Fibroblast of skin of back (primary cell): ENCODE measurements at places on chromosomes 1 and 21.

GRCh38 chr21:27190601-27191000 is 223.7 kb upstream of the ADAMTS5 start:
- DNase-seq, result peak; percentile 64

DNA sequence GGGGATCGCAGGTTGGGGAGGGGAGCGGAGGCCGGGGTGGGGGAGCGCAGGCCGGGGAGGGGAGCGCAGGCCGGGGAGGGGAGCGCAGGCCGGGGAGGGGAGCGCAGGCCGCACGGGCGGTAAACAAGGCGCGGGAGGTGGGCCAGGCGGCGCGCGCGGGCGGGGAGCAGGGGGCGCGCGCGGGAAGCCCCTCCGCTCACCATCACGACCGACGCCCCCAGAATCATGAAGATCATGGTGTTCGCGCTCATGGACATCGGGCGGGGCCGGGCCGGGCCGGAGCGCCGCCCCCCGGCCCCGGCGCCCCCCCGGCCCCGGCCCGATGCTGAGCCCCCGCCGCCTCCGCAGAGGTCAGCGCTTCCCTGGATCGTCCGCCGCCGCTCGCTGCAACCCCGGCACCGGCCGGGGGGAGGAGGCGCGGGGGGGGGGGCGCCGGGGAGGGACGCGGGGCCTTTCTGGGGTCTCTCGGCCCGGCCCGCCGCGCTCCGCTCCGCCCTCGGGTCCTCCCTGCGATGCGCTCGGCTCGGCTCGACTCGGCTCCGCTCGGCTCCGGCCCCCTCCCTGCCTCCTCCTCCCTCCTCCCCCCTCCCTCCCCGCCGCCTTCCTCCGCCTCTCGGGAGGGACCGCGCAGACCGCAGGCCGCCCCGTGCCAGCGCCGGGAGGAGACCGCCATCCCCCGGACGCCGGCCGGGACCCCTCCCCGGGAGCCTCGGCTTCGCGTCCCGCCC is at the start of gene TMEM240:
Gene TMEM240, minus strand, starts transcription at position 535 of the 728 bp plus-strand sequence. Its CDS starts 278 bp downstream, at position 257.
- peak; percentile 74 for DNase-seq

GRCh38 chr1:66834926-66835325 is 33.9 kb upstream of the INSL5 start:
- DNase-seq, result no peak

GRCh38 chr1:21930080-21930571 is 7.0 kb downstream of the HSPG2 start:
- DNase-seq, result no peak

- DNase-seq, result peak; percentile 32
These were observed 5.2 kb downstream of the IFI6 start for GRCh38 chr1:27666791-27667254.

DNA sequence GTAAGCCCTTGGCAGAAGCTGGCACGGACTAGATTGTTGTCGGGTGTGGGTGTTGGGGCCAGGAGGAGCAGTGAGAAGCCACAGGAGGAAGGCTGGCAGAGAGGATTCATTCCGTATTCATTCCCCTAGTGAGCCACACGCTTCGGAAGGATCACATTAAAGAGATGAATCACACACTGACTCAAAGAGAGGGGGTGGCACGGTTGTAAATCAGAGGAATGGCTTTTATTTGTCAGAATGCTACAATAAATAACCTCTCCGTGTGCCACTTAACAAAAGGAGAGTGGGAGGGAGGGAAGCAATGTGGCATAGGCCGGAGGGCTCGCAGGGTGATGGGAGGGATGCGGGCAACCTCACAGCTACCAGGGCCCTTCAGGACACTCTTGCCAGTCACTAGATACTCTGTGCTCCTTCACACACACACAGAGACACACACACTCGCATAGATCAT is 135.5 kb downstream of the HIVEP3 start:
- peak; percentile 89 for DNase-seq

DNA sequence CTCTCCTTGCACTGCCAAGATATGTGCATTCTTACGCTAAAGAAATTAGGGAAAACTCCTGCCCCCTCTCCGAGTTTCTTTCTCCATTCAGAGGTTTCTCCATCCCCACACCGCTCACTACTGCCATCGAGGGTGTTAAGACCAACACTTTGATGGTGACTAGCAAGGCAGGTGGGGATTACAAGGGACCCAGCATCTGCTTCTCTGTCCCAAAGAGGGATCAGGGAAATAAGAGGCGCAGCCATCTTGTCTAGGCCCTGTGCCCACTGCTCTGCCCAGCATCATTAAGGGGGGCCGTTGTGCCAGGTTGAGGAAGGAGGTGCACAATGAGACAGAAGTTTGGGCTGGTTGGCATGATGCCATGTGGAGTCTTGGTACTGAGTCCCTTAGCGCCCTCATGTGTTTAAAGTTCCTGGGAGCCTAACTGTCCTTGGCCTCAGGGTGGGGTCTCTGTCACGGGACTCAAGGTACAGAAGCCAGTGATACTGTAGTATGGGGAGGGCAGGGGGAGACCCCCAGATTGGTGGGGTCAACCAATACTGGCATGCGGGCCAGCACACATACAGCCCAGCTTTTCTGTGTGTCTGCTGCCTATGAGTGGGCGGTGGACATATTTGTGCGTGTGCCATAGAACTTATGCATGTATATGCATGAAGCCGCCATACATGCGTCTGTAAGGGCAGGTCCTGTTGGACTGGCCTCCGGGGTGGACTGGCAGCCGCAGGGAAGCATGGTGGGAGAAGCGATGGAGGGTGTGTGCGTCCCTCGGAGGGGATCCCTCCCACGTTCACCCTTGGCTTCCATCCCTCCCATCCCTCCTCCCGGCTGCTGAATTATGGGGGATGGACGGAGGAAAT is 5.5 kb downstream of the EFNA3 start:
- DNase-seq, result peak; percentile 38

DNA sequence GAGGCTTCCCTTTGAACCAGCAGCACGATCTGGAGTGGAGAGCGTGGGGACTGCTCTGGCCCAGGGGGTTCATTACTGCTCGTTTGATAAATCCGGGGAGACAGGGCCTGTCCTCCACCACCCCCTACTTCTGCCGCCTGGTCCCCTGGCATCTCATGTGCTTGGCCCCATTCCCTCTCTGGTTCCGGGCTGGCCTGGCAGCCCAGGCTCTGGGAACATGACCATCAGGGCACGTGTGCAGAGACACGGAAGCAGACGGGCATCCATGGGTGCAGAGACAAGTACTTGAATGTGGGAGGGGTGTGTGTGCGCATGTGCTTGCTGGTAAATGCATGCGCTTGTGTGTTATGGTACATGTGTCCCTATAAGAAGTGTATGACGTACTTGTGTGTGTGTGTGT is 75.5 kb downstream of the KIRREL1 start:
- DNase-seq, result no peak
